Smooth muscle cell of bladder (primary cell): ENCODE measurements at places on chromosomes 3 and 15. TPM values are rescaled to one million over a fixed set of nuclear protein-coding genes. Genes with fewer than 3 reads are reported as not detected.

The GOLGA6L7 gene
- total RNA-seq: not detected in 2 replicates

The KLF15 gene
- total RNA-seq: 3.1 and 3.6 TPM in 2 replicates

The ISLR2 gene
- under 0.01 and 0.28 TPM in 2 replicates for total RNA-seq

The CCDC50 gene
- total RNA-seq: 68.8 and 88.1 TPM in 2 replicates

The SCAMP5 gene
- 1.6 and 3.0 TPM in 2 replicates for total RNA-seq
